ENCODE measurements at places on chromosomes 11 and 22. TPM values are rescaled to one million over a fixed set of nuclear protein-coding genes. Genes with fewer than 3 reads are reported as not detected.
A peak's percentile ranks its signal among the peaks of the same experiment; 100 is the strongest.

GRCh38 chr11:6612213-6613041 is at the start of gene TAF10:
TAF10 (minus strand) TSS chr11:6612216; CDS start chr11:6612189, 27 bp downstream.
- DNase-seq = no peak

DNA sequence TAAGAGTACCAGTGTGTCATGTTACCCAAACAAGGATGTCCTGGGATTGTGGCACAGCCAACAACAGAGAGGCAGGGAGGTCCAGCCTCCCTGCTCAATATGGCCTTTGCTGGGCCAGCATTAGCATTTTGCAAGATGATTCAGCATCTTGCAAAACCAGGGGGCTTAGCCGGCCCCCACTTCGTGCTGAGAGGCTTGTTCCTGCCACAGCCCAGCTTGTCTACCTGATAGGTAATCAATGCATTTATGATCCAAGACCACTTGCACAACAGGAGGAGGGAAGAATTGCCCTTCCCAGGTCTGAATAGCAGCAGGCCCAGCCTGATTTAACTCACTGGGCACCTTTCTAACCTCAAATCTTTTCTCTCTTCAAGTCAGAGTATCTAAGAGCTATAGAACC is 189.0 kb upstream of the SYT13 start:
- no peak for DNase-seq

DNA sequence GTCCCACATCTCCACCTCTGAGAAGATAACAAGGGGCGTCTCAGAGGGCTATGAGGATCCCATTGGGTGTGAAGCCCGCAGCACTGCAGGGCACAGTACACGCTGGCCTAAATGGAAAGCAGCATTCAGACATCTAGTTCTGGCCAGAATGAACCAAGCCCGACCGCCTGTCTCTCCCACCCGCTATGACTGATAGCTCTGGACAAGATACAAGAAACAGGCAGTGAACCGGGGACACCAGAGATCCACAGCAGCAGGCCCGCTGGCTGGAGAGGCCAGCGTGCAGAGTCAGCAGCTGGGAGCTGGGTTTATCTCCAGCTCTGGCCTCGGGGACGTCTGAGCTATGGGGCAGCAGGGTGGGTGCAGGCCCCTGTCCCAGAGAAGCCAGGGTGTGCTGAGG is 9.6 kb downstream of the CERK start:
- DNase-seq = no peak

GRCh38 chr11:111128076-111128870 is 117.3 kb upstream of the POU2AF2 start:
- DNase-seq = no peak

DNA sequence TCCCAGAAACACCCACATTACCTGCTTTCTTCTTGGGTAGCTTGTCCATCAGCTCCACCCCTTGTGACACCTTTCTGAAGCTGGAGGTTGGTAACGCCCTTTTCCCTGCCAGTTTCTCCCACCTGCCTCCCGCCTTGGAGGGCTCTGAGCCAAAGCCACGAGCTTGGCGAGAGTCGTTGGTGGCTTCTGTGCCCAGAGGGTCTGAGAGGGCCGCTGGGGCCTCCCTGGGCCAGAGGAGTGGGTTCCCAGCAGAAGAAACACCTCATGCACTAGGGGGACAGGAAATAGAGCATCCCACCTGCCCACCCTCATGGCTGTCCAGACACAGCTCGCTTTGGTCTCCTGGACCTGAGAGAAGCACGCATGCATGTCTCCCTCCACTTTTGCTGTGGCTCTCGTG is 37.9 kb downstream of the B3GAT1 start:
- DNase-seq = no peak

DNA sequence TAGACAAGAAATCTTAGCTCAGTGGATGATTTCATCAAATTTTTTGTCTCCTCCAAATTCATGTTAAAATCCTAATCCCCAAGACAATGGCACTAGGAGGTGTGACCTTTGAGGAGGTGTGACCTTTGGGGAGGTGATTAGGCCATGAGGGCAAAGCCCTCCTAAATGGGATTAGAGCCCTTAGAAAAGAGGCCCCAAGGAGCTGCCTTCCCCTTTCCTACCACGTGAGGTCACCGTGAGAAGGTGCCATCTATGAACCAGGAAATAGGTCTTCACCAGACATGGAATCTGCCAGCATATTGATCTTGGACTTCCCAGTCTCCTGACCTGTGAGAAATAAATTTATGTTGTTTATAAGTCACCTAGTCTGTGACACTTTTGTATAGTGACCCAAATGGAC is 138.7 kb downstream of the TRIM29 start:
- DNase-seq = no peak

GRCh38 chr22:17369439-17370025 is at the start of gene CECR2:
CECR2 (plus strand) TSS chr22:17369460; CDS start chr22:17369784, 324 bp downstream.
- no peak for DNase-seq

DNA sequence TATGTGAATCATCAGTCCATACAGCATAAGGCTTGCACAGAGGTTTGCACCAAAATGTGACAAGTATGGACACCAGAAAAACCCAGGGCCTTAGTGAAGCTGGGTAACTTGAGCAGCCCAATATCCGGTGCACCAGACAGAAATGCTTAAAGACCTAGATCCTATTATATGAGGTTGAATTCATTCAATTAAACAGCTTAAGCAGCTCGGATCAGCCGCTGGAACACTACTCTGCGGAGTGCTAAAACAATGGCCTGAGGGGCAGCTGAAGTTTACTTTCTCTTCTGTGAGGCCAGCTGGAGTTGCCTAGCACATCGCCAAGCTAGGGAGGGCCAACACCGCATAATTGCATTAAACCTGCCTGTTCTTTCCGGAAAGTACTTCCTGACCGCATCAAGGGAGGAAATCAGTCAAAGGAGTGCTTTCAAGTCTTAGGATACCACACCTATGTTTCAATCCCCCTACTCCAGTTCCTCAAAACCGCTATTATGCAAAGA is 17.0 kb upstream of the FAM181B start:
- no peak for DNase-seq

DNA sequence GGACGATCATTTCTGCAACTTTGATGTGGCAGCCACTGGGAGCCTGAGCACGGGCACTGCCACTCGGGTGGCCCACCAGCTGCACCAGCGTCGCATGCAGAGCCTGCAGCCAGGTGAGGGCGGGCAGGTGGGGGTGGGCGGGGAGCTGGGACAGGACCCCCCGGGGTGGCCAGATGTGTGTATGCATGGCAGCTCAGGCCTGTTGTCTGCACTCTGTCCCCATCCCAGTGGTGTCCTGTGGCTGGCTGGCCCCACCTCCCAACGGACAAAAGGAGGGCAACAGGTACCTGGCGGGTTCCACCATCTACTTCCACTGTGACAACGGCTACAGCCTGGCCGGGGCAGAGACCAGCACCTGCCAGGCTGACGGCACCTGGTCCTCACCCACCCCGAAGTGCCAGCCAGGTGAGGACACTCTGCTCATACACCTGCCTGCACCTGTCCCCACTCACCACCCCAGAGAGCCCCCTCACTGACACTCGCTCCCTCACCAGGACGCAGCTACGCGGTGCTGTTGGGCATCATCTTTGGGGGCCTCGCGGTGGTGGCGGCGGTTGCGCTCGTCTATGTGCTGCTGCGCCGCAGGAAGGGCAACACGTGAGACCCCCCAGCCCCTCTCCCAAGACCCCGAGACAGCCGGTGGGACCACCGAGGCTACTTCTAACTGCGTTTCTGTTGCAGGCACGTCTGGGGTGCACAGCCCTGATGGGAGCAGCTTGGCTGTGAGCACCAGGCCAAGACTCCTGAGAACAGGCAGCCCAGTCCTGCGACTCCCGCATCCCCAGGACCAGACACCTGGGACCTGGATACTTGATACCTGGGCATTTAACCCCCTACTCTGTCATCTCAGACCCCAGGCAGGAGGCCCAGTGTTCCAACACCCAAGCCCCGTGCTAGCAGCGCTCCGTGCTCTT is 6.7 kb downstream of the SUSD2 start:
- no peak for DNase-seq

- peak; percentile 33 for DNase-seq
Observed at GRCh38 chr11:35907648-35908431, 36.0 kb upstream of the LDLRAD3 start.

GRCh38 chr22:35783943-35784614 is 66.4 kb downstream of the APOL5 start:
- peak; percentile 92 for DNase-seq

- DNase-seq = no peak
Observed at GRCh38 chr11:116901964-116902688, 64.7 kb upstream of the APOA1 start.

DNA sequence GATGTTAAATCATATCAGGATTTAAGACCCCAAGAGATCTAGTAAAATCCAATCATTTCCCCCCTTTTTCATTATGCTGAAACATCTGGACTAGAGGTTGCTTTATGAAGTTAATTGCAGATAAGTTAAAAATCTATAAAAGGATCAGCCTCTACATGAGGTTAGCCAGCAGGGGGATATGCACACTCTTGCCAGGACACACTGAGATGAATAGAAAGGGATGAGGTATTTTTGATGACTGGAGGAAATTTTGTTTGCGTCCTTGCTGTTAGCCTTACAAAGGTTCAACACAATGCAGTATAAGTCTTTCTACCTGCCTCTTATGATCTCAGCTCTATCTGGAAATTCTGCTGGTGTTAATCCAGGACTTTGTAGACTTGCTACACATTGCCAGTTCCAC is 1034.3 kb downstream of the LRRC4C start:
- no peak for DNase-seq

DNA sequence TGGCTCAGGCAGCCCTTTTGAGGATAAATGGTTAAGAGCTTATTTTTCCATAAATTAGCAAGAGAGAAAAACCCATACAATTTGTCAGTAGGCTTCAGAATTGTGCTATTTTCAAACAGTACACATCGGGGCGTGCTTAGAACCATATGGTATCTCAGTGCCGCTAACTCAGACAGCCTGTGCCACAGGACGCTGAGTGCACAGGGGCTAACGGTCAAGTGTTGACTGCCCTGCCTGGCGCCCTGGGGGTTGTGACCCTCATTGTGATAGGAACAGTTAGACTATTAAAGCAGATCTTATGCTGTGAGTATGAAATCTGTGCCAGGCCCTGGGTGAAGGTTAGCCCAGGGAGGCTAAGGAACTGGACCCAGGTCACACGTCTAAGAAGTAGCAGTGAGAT is 1519.7 kb downstream of the BRD1 start:
- no peak for DNase-seq

GRCh38 chr22:19505735-19506126 is 18.5 kb downstream of the CLDN5 start:
- DNase-seq = no peak

GRCh38 chr11:33542921-33543320 is 157.7 kb downstream of the C11orf91 start:
- DNase-seq = peak; percentile 1

GRCh38 chr11:12276356-12276755 is 101.0 kb upstream of the PARVA start:
- DNase-seq = no peak

GRCh38 chr11:8192016-8192895 is 23.4 kb upstream of the RIC3 start:
- peak; percentile 10 for DNase-seq

DNA sequence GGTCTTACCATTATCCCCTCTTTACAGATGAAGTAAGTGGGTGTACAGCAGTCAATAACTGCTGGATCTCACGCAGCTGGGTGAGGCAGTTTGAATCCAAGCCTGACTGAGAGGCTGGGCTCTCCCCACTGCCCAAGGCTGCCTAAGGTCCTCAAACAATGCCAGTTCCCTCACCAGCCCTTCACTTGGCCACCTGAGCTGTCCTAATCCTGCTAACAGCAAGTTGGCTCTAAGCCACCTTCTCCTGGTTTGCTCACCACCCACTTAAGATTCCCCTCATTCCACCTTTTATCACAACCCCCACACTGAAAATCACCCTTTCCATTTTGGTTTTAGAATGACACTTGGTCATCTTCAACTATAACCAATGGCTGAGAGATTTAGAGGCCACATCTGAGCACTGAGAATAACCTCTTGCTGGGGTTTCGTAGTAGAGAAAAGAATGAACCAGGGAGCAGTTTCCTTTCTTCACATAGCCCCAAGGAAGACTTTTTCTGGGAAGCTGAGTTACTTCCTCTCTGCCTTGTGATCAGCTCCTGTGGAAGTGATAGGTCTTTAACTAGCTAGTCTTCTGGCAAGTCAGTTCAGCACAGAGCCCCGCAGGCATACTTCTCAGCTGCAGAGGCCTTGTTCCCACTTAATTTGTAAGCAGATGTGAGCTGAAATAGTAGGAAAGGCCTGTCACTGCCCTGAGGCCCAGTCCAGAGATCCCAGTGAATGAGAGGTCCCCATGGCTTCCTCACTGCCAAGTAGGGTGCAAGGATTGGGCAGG is 57.8 kb upstream of the TTC12 start:
- DNase-seq = no peak

DNA sequence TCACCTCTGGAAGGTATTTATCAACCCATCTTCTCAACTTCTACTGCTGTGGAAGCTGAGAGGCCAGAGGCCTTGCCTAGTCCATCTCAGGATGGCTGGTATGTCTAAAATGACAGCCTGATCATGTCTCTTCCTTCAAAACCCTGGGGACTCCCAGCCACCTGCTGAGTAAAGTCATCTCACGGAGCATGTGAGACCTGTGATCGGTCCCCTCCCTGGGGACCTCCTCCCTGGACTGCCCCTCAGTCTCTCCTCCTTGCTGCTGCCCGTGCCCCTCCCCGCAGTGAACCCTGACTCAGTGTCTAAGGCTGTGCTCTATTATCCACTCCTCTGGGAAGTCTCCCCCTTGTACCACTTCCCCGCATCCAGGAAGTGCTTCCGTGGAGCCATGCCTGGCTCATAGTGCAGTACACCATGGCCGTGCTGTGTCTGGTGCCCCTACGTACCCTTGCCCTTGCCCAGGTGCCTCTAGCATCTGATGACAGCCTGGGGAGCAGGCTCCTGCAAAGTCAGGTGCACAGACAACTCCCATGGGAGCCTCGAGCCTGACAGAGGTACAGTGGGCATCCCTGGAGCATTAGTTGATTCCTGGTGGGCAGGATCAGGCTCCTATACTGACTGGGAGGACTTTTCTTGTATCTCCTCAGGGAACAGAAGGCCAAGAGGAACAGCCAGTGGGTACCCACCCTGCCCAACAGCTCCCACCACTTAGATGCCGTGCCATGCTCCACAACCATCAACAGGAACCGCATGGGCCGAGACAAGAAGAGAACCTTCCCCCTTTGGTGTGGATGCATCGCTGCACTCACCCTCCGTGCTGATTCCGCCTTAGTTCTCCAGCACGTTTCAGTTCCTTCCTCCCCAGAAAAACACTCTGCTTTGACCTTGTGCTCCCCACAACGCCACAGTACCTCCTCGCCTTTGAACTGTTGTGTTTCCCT is 13.8 kb downstream of the SMARCB1 start:
- DNase-seq = no peak

Gene ZMAT5
- 27.3 TPM for total RNA-seq

Gene ZNRF3
- 15.6 TPM for total RNA-seq

Gene MAP6
- total RNA-seq = 1.1 TPM

Gene SLC6A5
- not detected for total RNA-seq

Gene PHOX2A
- not detected for total RNA-seq

Gene DDI1
- total RNA-seq = not detected

Gene SMIM38
- total RNA-seq = 0.07 TPM

Gene IRF7
- total RNA-seq = 25.6 TPM

Gene MS4A15
- total RNA-seq = not detected

Gene PLAAT5
- total RNA-seq = 1.6 TPM

Gene TMEM80
- 10.7 TPM for total RNA-seq

Gene ZNF202
- total RNA-seq = 7.5 TPM

Gene TRIM29
- 0.22 TPM for total RNA-seq

Gene PC
- total RNA-seq = 4.7 TPM

Gene MS4A6A
- total RNA-seq = not detected

Gene DERL3
- total RNA-seq = 0.12 TPM

Gene HEPHL1
- not detected for total RNA-seq

Gene GPR83
- total RNA-seq = 0.12 TPM

Gene ELFN2
- 4.6 TPM for total RNA-seq

Gene PRR5L
- total RNA-seq = 13.2 TPM

Gene KREMEN1
- 4.8 TPM for total RNA-seq
